ENCODE measurements at places on chromosomes 2 and 18. TPM values are rescaled to one million over a fixed set of nuclear protein-coding genes. Genes with fewer than 3 reads are reported as not detected.

IL37 gene
- not detected for total RNA-seq

SOX11 gene
- total RNA-seq = 0.13 TPM

POTEI gene
- total RNA-seq = not detected

CYTIP gene
- total RNA-seq = 0.76 TPM

REG3A gene
- total RNA-seq = not detected

SLC40A1 gene
- 25.7 TPM for total RNA-seq

FHOD3 gene
- 38.3 TPM for total RNA-seq

TPGS2 gene
- total RNA-seq = 208 TPM

ZSWIM2 gene
- under 0.01 TPM for total RNA-seq

ACVR1C gene
- total RNA-seq = 0.13 TPM

MATN3 gene
- 4.3 TPM for total RNA-seq

B3GNT7 gene
- total RNA-seq = 0.78 TPM

ACTG2 gene
- total RNA-seq = 0.11 TPM

CAVIN2 gene
- 1.4 TPM for total RNA-seq

CD302 gene
- 24.0 TPM for total RNA-seq

SPHKAP gene
- total RNA-seq = not detected

CFC1 gene
- not detected for total RNA-seq

LRRTM4 gene
- not detected for total RNA-seq

GNAL gene
- 7.1 TPM for total RNA-seq

Data from articular chondrocyte of knee joint (primary cell).